ENCODE measurements at places on chromosomes 13 and 19.

- DNase-seq = no peak
Measured at GRCh38 chr19:48715681-48716171, 3.8 kb downstream of the MAMSTR start.

DNA sequence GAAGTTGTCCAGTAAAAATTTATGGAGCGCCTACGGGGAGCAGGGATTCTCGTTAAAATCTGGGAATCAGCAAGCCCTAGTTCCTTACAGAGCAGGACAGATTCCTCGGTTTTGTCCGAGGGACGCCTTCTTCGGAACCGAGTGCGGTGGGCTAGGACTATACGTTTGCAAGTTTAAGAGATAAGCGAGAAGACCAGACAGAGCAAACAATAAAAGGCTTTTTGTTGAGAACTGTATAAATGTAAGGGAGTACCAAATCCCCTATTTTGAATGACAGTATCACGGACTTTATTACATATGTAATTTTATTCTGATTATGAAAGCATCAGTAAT is 971 bp upstream of the ANKRD10 start:
- no peak for DNase-seq

DNA sequence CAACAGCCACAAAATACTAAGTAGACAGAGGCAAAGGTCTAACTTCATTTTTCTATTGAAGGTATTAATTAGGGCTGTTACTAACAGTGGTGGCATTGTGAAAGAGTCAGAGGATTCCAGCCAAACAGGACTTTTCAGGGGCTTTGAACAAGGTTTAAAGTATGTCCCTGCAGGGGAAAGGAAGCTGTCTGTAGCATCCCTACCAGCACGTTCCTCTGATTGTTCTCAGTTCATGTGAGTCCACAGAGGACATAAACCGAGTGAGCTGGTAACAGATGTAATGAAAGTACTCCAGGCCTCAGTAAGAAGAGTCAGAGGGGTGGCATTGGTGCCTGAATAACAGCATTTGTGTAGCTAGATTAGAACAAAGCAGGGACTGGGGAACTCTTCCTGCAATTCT is 15.3 kb upstream of the SPATA13 start:
- DNase-seq = no peak

DNA sequence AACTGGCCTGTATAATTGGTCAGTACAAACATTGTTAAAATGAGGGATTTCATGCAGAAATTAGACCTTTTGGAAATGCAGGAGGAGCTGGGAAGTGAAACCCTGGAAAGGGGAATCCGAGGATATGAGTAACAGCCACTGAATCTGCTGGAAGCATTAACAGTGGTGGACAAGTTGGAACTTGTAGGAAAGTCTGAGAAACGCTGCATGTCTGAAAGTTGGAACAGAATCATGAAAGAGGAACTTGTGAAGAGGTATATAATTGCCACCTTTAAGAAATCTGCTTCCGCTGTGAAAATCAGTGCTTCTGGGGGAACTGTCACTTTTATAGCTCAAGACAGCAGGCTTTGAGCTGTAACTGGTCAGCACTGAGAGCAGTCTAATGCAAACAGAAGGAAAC is 716.5 kb upstream of the PRR20A start:
- peak; percentile 94 for DNase-seq

GRCh38 chr13:33169273-33169980 is 116.1 kb downstream of the STARD13 start:
- peak; percentile 86 for DNase-seq

- DNase-seq = no peak
Measured at GRCh38 chr19:45172173-45172572, 5.9 kb downstream of the TRAPPC6A start.

DNA sequence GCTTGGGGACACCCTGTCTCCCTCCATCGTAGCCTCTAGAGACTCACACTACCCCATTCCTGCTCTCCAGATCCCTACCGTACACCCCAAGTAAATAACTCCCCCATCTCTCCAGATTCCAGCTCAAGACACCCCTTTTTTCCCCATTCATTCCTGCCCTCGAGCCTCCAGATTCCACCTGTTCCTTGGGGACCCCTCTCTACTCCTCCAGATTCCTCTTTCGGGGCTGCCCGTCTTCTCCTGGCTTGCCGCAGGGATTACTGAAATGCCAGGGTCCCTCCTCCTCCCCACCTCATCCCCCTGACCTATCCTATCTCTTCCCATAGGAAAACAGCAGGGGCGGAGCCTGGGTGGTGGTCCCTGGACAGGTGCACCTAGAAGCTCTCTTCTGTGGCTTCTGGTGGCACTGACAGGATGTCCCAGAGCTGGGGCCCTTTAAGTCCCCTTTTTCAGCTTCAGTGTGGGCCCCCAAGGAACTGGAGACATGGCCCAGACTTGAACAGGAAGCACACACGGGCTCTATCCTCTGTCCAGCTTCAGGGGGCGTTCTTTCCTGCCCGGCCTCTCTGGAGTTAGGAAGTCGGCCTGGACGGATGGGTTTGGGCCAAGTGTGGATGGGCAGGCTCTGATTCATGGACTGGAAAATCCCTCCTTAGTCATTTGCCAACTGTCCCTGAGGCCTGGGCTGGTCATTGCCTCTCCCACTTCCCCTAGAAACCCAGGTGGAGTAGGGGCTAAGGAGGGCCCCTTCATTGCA is 1.2 kb downstream of the ZSWIM4 start:
- DNase-seq = peak; percentile 96

GRCh38 chr19:12695514-12695913 is 917 bp downstream of the FBXW9 start:
- no peak for DNase-seq

- DNase-seq = no peak
Measured at GRCh38 chr13:112697756-112698655, 8.2 kb downstream of the ATP11A start.

DNA sequence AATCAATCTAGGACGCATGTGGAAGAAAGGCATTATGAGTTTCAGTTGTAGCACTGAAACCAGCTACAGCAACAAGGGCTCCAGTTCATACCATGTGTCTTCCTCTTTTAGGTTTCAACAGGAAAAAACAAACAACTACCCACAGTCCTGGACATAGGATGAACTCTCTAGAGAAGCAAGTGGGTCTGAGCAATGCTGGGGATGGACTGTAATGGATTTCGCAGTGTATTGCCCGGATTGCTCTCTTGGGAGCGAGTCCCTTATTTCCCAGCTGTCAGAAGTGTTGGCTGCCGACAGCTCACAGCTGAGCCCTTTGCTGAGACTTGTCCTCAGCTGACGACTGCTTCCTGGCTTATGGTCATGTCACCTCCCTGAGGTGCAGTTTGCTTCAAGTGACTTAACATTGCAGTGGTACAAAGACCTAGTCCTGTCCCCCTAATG is 12.1 kb upstream of the MYCBP2 start:
- no peak for DNase-seq

DNA sequence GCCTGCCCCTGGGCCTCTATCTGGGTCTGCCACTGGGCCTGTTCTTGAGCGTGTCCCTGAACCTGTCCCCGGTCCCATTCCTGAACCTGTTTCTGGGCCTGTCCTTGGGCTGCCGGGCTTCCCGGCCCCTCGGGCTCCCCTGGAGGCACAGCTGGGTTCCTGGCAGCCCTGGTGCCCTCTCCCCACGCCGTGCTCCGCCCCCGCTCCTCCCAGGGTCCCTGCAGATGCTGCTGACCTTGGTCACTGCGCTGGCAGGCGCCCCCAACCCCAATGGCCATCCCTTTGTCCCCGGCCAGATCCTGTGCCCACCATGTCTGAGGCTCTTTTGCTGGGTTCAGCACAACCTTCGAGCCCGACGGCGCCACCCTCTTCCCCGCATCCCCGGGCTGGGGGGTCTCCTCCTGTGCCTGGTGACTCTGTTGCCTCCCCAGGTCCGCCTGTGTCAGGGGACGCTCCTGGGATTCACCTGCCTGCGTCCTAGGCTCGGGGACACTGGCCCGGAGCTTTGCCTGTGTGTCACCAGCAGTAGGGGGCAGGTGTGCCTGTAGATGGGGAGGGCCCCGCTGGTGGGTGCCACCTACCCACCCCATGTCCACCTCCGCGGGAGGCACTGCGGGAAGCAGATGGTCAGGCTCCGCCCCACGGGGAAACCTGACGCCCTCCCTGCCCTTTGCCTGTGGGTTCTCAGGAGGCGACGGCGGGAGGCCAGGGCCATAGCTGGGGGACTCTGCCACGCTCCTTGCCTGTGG is 41.0 kb upstream of the GRTP1 start:
- no peak for DNase-seq

DNA sequence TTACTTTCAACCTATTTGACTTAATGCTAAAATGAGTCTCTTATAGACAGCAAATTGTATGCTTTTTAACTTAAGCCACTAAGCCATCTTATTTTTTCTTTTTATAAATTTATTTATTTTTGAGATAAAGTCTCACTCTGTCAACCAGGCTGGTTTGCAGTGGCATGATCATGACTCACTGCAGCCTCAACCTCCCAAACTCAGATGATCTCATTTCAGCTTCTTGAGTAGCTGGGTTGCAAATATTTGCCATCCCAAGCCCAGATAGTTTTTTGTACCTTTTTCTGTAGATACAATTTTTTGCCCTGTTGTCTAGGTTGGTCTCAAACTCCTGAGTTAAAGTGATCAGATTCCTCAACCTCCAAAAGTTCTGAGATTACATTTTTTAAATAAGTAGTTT is 27.1 kb downstream of the ZNF714 start:
- peak; percentile 49 for DNase-seq

DNA sequence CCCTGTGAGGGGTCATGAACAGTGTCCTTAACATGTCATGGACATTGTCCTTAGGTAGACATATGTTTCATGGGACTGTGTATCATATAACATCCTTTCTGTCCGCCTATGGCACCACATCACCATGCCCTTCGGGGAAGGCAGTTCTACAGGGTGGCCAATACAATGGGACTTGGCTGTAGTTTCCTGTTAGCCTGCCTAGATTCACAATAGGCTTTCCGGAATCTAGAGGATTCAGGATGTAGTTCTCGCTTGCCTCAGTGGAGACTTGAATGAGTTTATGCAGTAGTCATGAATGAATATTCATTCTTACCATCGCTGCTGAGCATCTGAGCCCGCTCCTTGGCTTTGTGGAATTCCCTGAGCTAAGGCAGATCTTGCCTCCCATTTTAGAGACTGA is 100.5 kb downstream of the DNAJC15 start:
- DNase-seq = no peak

DNA sequence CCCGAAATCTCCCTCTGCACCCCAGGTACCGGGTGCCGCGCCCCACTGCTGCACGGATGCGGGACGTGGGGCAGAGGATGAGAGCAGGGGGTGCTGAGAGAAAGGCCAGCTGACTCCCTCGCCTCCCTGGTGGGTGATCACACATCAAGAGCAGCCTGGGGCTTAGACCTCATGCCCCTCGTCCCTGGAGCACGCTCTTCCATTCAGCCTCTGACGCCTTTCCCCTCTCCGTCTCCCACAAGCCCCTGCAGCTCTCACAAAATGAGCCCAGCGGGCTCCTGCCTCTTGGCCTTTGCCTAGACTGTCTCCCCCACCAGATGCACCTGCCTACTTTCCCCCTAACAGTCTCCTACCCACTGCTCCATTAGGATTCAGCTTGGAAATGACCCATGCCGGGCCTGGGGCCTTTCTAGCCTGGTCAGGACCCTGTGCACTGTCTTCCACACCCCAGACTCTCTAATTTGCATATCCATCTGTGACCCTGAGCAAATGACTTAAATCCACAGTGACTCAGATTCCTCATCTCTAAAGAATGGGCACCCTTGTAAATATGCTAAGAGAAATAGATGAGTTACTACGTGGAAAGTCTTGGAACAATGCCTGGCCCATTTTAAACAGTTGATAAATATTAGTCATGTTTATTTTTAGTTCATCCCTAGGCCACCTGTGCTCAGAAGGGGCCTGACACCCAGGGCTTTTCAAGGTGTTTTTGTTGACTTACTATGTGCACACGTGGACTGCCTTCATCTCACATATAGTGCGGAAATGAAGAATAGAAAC is 582 bp upstream of the PTPRH start:
- peak; percentile 87 for DNase-seq

- DNase-seq = peak; percentile 22
Measured at GRCh38 chr13:75271846-75272245, 210.1 kb downstream of the TBC1D4 start.

- DNase-seq = no peak
Measured at GRCh38 chr13:78078168-78078567, 159.5 kb upstream of the EDNRB start.

GRCh38 chr13:69495096-69495495 is 612.5 kb upstream of the ATXN8OS start:
- no peak for DNase-seq

DNA sequence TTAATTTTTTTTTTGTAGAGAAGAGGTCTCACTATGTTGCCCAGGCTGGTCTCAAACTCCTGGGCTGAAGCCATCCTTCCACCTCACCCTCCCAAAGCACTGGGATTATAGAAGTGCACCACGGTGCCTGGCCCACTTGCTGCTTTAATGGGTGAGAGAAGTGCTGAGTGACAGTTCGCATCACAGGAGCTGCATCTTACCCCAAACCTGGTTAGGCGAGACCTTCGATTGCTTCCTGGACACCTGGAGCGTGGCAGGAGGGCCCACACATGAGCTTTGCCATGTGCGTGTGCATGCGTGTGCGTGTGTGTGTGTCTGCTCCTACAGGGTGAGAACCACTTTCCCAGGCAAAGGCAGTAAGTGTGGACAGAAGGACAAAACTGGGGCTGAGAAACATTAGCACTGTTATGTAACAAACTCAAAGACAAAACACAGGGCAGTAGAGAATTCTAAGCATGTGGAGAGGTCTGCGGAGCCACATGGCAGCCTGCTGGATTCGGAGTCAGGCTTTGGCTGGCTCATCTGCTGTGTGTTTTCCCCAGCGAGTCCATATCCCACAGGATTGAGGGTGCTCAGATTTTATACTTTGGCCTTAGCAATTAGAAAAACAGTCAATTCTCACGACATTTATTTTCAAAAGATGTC is 11.7 kb upstream of the MTIF3 start:
- DNase-seq = no peak

GRCh38 chr19:32342695-32343094 is 2.7 kb upstream of the ZNF507 start:
- no peak for DNase-seq

DNA sequence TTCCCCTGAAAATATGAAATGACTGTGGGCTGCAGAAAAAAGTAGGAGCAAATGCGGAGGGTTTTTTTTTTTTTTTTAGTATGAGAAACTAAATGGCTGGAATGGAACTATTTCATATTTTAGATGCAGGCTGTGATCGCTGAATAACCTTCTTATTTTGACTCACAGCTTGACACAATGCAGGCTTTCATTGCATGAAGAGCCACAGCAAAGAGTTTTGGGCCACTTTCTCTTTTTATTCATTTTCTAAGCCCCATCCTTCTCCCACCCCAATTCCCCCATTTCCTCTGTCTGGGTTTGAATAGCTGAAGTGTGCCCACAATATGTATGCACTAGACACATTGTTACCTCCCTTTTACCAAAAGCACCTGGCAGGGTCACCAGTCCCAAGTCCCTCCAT is 125.9 kb downstream of the COG6 start:
- no peak for DNase-seq

DNA sequence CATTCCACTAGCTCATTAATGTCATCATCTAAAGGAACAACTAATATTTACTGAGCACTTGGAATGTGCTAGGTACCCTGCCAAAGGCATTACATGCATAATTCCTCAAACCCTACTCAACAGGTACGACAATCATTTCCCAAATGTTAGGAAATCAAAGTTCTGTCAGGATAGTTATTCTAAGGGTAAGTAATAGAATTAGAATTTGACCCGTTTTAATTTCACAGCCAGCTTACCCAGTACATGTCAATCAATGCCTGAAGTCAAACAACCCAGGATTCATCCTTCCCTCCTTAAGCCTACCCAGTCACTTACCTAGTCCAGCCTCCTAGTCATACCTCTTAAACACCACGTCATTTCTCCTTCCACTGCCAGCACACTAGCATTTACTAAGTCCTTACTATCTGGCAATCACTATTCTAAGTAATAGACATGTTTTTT is 2.4 kb downstream of the LNX2 start:
- peak; percentile 58 for DNase-seq

GRCh38 chr13:113493315-113493951 is 2.9 kb upstream of the DCUN1D2 start:
- peak; percentile 88 for DNase-seq

Measured in mammary epithelial cell (primary cell).